ENCODE measurements at places on chromosomes 5 and 9.

DNA sequence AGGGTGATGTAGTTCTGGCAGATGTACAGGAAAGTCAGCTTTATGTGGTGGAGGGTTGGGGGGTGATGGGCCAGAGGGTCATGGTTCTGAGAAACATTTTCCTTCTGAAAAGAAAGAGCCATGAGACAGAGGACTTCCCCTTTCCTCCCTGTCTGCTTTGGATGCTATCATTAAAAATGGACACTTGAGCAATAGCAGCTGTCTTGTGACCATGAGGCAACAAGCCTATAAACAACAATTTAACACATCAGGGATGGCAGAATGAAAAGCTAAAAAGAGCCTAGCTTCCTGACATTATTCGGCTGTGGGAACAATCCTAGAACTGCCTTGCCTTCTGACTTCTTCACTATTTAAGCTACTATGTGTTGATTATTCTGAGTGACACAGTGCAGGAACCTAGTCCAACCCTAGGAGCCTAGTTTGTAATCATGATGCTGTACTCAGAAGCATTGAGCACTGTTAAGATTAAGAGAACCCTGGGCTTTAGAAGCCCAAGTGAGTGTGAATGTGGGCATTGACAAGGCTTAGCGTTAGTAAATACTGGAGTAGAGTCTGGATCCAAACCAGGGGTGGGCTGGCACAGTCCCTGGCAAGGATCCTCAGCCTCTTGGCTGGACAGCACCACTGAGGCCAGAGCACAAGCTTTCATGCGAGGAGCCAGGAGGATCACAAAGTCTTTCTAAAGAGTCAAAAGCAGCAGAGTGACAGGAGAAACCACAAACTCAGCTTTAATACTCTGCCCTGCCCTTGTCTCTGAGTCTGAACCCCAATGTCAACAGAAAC is 178.5 kb upstream of the EGFLAM start:
- DNase-seq: no peak

GRCh38 chr5:12952409-12952808 is 992.1 kb downstream of the DNAH5 start:
- DNase-seq: no peak

DNA sequence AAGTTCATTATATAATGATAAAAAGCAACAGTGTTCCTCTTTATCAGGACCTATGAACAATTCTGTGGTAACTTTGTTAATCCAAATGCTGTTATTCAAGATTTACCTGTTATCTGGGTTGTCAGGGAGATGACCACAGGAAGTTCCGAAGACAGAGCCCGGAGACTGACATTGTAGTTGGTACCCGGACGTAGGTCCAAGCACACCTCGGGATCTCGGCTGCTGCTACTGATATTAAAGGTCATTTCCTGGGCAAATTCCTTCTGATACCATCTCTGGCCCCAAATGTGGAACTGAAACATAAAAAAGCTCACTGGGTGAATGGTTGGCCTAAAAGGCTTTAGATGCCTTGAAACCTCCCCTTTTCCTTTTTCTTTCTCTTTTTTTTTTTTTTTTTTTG is 96.7 kb downstream of the SUSD1 start:
- DNase-seq: no peak

- DNase-seq: no peak
Observed at GRCh38 chr5:148716716-148717115, 62.4 kb upstream of the HTR4 start.
